Pulmonary artery endothelial cell (primary cell): ENCODE measurements at places on chromosomes 7 and 10.

- no peak for DNase-seq
Observed at GRCh38 chr7:66832531-66833351, 88.3 kb upstream of the TMEM248 start.

GRCh38 chr10:73810358-73810734 lies 1.1 kb downstream of the NDST2 start:
- DNase-seq: no peak

GRCh38 chr10:47039562-47039913 lies 128.3 kb downstream of the PTPN20 start:
- no peak for DNase-seq

DNA sequence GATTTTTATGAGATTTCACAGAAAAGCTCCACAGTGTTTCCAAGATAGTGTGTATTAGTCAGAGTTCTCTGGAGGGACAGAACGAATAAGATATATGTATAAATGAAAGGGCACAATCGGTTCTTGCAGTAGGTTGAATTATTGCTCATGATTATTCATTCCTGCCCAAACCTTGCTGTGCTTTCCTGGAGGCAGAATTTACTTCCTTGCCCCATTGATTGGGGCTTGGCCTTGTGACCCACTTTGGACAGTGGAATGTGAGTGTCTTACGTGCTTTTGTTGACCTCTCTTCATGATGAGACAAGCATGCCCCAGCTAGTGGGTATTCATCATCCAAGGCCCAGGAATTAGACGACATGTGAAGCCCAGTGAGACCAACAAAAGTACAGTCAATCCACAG lies 53.0 kb upstream of the ABCB5 start:
- DNase-seq: no peak

GRCh38 chr10:79268161-79268601 lies 79.1 kb upstream of the PPIF start:
- no peak for DNase-seq

DNA sequence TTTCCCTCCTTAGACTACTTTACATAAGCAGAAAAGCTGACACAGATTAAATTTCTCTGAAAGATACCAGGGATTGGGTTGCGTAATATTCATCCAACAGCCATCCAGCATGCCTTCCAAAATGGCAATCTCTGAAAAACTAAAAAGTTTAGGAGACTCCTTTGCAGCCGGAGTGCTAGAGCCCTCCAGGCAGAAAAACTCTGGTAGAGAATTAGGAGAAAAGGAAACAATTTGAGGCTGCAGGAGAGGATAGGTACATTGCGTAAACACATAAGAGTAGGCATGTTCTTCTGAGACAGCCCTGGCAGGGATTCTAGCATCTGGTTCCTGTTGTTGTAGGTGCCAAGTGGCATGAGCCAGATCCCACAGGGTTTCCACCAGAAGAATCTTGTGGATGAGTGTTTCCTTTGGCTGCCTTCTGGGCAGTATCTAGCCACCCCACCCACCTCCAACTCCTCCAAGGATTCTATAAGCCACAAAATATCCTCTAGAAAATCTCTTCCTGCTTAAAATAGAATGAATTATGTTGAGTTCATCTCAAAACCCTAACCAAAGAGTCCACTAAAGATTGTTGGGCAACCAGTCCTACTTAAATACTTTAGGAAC lies 402.4 kb downstream of the HGF start:
- peak; percentile 66 for DNase-seq

GRCh38 chr7:131040467-131040932 lies 287.2 kb upstream of the MKLN1 start:
- DNase-seq: peak; percentile 40

- no peak for DNase-seq
Observed at GRCh38 chr10:85446827-85447226, 919.8 kb downstream of the GRID1 start.

DNA sequence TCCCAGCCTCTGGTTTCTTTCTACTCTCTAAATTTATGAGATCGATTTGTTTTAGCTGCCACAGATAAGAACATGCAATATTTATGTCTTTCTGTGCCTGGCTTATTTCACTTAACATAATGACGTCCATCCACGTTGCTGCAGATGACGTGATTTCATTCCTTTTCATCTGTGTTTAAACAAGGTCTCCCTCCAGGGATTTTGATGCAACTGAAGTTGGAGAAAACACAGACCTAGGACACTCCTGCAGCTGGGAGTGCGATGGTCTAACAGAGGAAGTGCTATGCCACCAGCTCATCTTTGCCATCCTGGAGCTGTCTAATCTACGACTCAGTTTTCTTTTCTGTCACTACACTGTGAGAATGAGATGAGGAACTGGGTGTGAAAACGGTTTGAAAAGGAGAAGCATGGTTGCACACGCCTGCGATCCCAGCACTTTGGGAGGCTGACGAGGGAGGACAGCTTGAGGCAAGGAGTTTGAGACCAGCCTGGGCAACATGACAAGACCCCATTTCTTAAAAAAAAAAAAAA lies 1.5 kb upstream of the KCTD7 start:
- DNase-seq: no peak

DNA sequence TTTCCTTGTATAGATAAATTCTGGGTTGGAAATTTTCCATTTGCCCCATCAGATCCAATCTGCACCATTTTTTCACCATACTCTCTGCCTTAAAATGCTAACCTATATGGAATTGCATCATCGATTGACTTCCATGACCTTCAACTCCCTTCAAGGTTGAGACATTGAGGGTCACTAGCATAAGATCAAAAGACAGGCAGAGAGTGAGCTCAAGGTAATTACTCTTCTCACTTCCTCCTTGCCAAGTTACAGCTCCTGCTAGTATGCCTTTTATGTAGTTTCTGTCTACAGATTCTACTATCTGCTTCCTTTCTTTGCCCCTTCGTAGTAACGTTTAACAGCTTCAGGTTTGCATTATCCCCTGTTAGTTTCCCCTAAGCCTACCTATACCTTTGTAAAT lies 1127.7 kb upstream of the LRRTM3 start:
- no peak for DNase-seq

- no peak for DNase-seq
Observed at GRCh38 chr7:41872966-41873365, 170.1 kb upstream of the INHBA start.
